GM23248 (cell line): ENCODE measurements at places on chromosomes 7 and 10. TPM values are rescaled to one million over a fixed set of nuclear protein-coding genes. Genes with fewer than 3 reads are reported as not detected.

DNA sequence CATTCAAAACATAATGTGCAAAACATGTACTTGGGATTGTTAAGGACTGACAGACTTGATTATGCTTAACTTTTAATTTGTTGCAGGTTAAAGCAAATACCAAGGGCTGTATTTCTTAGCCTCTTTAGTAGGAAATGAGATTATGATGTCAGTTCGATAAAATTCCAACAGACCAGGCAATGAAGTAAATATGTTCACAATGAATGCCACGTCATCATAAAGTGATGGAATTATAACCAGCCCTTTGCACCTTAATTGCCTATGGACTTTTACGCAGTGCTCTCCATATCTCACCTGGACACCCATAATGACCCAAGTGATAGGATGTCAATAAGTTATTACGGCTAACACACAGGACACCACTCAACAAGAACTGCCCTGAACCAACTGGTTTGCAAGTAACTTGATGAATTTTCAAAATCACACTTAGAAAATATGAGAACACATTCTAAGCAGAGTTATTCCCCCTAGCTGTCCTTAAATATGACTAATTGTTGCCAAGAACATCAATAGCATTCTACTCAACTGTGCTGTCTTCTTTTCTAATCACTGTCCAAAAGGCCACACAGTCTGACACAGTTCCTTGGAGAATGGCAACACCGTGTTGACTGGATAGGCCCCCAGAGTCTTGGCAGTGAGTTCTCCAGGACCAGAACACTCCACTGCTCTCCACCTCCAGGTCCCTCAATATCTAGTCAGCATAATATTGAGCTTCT is 115.0 kb downstream of the CHCHD3 start:
- peak; percentile 10 for DNase-seq
- no peaks in the 10 kb centered on the region for H3K27me3 ChIP-seq
- no peak overlapping the region; the same call in 1 of the 2 replicates for H3K27ac ChIP-seq
- no peaks in the 10 kb centered on the region for H3K36me3 ChIP-seq
- no peaks in the 10 kb centered on the region for H3K4me1 ChIP-seq
- no peak overlapping the region for H3K4me3 ChIP-seq

DNA sequence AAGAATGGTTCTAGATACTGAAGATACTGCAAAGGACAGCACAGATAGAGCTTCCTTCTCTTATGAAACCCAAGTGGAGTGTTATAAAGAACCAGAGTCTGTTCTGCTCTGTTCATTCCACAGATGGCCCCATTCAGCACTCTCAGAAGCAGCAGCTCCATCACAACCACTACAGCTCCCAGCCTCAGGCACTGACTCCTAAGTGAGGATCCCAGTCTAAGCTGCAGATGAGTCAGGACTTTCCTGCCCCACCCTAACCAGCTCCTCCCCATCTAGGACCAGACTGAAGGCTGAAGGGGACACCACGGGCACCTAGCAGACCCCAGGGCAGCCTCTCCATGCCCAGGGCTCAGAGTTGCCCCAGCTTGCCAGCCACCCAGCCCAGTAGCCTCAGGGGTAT is 379.8 kb downstream of the GRID1 start:
- no peak overlapping the region for H3K4me3 ChIP-seq
- H3K36me3 ChIP-seq = no peaks in the 10 kb centered on the region
- H3K27ac ChIP-seq = no peak overlapping the region
- H3K27me3 ChIP-seq = no peaks in the 10 kb centered on the region
- DNase-seq = no peak

DNA sequence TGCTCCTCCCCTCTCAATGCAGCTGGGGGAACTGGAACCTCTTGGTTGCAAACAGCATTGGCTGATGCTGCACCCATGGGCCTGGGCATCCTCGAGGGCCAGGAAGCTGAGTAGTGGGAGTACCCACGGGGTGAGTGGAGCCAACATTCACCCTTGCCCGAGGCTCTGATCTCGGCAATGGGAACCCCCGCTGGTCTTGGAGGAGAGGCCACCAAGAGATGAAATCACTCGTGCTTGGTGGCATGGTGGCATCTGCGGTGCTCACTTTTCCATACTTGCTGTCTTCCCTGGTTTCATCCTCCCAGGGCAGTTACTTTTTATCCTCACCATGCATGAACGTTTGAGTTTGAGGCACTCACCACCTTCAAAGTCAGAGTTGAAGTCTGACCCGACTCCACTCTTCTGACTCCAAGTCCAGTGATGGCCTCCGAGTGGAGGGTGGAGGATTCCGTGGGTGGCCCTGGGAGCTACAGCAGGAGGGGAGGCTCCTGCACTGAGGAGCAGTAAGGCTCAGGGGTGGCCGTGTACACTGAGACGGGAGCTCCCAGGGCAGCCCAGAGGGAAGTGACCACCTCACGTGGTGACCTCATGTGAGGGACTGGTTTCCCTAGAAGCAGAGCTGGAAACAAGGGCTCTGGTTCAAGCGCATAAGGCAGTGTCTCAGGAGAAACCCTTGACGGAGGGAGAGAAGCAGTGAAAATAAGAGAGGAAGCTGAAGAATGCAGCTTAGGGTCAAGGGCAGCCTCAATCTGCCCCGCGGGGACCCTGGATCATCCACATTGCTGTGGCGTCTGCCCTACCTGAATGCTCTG is 349.1 kb downstream of the TCERG1L start:
- no peak overlapping the region for H3K4me3 ChIP-seq
- no peak for DNase-seq
- no peaks in the 10 kb centered on the region for H3K36me3 ChIP-seq
- no peaks in the 10 kb centered on the region for H3K27me3 ChIP-seq

DNA sequence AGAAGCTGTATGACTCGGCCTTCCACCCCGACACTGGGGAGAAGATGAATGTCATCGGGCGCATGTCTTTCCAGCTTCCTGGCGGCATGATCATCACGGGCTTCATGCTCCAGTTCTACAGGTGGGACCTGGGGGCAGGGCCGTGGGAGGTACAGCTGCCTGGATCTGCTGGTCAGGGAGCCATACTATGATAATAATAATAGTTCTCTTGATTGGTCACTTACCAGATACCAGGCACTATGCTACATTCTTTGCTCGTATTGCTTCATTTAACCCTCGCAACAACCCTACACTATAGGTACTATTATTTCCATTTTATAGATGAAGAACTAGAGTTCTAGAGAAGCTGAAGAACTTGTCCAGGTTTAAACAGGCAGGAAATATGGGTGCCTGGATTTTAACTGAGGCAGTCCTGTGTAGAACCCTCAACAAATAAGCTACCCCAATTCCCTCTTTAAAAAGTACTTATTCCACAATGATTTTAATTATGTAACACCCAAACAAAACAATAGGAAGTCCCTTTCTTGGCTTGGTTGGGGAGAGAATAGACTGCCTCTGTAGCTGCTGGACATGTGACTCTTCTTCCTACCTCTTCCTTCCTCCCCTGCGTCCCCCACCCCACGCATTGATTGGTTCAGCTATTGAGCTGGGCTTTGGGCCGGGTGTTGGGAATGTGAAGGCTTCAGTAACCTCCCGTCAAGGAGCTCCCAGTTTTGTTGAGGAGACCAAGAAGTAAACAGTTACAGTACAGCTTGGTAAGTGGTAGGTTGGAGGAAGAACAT is 12.8 kb downstream of the SFXN2 start:
- DNase-seq = no peak
- H3K27ac ChIP-seq = no peak overlapping the region
- H3K27me3 ChIP-seq = no peaks in the 10 kb centered on the region
- H3K36me3 ChIP-seq = no peaks in the 10 kb centered on the region
- no peak overlapping the region for H3K4me3 ChIP-seq

GRCh38 chr7:90383861-90384260 is 19.4 kb upstream of the CLDN12 start:
- no peaks in the 10 kb centered on the region for H3K27me3 ChIP-seq
- H3K4me1 ChIP-seq = peaks cover 34% of the 10 kb centered on the region
- peak; percentile 68 for DNase-seq
- H3K27ac ChIP-seq = peak overlapping the region; percentile 85

GRCh38 chr7:112331492-112331891 is 118.8 kb upstream of the IFRD1 start:
- no peaks in the 10 kb centered on the region for H3K4me1 ChIP-seq
- no peaks in the 10 kb centered on the region for H3K36me3 ChIP-seq

DNA sequence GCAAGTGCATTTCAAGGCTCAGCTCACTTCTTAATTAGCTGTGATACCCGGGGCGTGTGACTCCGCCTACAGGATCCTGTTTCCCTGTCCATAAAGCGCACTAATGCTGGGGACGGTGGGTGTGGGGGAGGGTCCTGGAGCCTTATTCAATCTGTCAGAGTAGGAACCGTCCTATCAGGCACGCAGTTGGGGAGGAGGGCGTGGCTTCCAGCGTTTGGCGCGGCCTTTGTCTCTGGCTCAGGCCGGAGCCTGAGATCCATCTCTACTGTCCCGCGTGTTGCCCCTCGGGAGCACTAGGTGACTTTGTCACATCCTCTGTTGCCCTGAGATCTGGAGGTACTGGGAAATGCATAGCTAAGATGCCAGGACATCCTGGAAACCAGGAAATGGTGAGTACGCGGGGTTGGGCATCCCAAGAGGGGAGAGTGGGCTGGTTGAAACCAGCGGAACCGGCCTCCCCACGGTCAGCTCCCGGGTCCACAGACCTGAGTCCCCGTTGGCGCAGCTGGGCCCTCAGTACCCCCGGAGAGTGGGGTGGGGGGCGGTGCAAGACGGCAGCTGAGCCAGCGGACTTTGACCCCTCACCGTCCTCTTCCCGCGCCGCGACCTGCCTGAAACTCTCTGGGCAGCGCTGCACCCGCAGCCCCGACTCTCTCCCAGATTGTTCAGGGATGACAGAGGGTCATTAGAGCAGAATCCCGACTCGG is 104.4 kb upstream of the ZNF92 start:
- H3K36me3 ChIP-seq = no peaks in the 10 kb centered on the region
- no peaks in the 10 kb centered on the region for H3K4me1 ChIP-seq
- H3K27me3 ChIP-seq = peaks cover 27% of the 10 kb centered on the region
- H3K4me3 ChIP-seq = peak overlapping the region; percentile 36

DNA sequence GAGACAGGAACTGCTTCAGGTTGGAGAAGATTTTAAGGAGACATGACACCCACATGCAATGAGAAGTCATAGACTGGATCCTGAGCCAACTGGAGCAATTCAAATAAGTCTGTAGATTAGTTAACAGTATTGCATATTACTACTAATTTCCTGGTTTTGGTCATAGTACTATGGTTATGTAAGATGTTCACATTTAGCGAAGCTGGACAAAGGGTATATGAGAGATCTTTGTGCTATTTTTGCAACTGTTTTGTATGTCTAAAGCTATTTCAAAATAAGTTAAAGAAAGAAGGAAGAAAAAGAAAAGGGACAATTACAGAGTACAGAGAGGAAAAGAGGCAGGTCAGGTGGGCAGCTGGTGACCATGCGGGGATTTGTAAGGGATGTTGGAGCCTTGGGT is 116.5 kb upstream of the SVIL start:
- H3K27me3 ChIP-seq = peaks cover 43% of the 10 kb centered on the region
- H3K4me3 ChIP-seq = no peak overlapping the region
- H3K36me3 ChIP-seq = no peaks in the 10 kb centered on the region
- no peak overlapping the region for H3K27ac ChIP-seq
- H3K4me1 ChIP-seq = peaks cover 3% of the 10 kb centered on the region; the same call in 1 of the 2 replicates

DNA sequence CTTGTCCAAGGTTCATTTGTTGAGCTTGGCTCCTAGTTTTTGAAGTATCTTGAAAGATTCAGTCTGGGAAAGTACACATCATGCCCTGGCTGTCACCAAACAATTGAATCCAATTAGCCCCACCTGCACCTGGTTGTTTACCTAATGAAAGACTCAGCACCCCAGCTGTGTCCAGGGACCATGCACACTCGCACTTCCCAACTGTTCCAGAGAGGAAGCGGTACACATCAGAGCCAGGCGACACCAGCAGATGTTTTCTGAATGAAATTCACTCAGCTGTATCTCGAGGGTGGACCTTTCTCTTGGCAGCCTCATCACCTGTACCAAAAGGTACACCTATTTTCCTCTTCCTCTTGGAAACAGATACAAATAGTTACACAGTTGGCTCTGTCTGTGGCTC is 216.4 kb upstream of the LRGUK start:
- H3K27me3 ChIP-seq = no peaks in the 10 kb centered on the region
- H3K36me3 ChIP-seq = no peaks in the 10 kb centered on the region
- no peak overlapping the region for H3K27ac ChIP-seq
- no peak for DNase-seq

- no peaks in the 10 kb centered on the region for H3K27me3 ChIP-seq
- H3K27ac ChIP-seq = peak overlapping the region; percentile 76
- peak; percentile 28 for DNase-seq
- no peaks in the 10 kb centered on the region for H3K36me3 ChIP-seq
These were observed 29.6 kb upstream of the EIF5AL1 start for GRCh38 chr10:79482741-79483140.

DNA sequence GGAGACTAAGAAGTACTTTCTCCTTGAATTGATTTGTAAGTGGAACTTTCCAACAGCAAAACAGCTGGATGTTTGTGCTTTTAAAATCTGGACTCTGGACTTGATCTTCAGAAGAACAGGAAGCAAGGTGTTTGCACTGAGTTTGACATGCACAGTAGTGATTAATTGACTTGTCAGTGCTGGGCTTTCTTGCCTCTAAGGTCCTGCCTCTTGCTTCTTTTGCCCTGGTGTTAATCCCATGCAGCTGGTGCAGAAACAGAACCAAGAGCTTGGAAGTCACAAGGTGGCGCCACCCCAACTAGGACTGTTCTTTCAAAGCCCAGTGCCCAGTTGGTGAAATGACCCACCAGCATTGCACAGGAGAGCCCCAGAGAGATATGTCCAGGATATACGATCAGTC is 66.8 kb upstream of the SEPHS1 start:
- no peaks in the 10 kb centered on the region for H3K36me3 ChIP-seq
- no peaks in the 10 kb centered on the region; the same call in 1 of the 2 replicates for H3K27me3 ChIP-seq
- peak; percentile 28 for DNase-seq
- no peaks in the 10 kb centered on the region for H3K4me1 ChIP-seq

DNA sequence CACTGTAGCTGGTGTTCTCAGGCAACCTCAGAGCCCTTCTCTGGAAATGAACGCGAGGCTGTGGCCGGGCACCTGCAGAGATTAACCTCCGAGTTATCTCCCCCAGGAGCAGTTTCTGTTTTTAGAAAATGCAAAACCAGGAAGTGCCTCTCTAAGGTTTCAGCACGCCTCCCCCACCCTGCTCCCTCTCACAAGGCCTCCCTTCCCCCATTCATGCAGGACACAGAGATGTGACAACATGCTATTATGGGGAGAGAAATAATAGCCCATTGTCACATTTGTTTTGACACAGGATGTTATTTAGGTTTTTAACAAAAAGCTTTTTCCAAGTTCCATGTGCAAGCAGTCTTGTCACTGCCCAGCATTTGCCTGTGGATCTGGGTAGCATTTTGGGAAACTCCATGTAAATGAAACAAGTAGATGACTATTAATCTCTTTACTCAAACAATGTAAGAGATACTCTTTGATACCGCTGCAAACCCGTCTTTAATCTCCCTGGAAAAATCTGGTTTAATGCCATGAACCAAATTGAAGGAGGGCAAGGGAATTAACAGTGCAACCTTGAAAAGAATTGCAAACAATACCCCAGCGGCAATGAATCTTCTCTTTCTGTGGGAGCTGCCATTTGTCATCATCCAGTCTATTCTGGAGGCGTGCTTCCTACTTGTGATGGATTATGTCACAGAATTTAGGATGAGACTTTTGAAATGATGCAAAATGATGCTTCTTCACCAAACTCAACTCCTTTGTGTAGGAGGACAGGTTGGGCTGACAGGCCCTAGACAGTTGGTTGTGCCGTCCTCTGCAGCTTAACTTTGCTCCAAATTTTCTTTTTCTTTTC is 86.5 kb upstream of the NMT2 start:
- H3K27ac ChIP-seq = no peak overlapping the region
- H3K36me3 ChIP-seq = no peaks in the 10 kb centered on the region
- no peak overlapping the region for H3K4me3 ChIP-seq

SCIN gene
- 0.13 and 0.32 TPM in 2 replicates for total RNA-seq

LSM8 gene
- 25.7 and 39.1 TPM in 2 replicates for total RNA-seq

ARHGAP22 gene
- total RNA-seq = 44.4 and 46.0 TPM in 2 replicates

DGKI gene
- 21.1 and 25.9 TPM in 2 replicates for total RNA-seq

TRIM74 gene
- not detected in 2 replicates for total RNA-seq

C10orf105 gene
- total RNA-seq = not detected in 2 replicates
